ENCODE measurements at places on chromosomes 7 and 10.

DNA sequence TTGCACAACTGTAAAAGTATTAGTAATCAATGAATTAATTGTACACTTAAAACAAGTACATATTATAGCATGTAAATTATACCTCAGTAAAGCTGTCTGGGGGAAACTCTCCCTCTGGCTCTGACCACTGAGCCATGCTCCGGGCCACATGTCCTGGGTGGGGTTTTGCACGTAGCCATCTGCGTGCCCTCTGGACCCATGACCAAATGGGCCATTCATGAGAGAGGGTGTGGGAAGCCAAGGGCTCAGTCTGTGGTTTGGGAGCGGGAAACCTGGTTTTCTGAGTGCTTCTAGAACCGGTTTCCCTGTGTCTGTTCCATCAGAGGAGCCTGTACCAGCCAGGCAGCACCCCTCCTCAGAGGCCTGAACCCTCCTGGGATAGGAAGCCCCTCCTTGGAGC is 143.2 kb downstream of the SH3PXD2A start:
- DNase-seq, result no peak

DNA sequence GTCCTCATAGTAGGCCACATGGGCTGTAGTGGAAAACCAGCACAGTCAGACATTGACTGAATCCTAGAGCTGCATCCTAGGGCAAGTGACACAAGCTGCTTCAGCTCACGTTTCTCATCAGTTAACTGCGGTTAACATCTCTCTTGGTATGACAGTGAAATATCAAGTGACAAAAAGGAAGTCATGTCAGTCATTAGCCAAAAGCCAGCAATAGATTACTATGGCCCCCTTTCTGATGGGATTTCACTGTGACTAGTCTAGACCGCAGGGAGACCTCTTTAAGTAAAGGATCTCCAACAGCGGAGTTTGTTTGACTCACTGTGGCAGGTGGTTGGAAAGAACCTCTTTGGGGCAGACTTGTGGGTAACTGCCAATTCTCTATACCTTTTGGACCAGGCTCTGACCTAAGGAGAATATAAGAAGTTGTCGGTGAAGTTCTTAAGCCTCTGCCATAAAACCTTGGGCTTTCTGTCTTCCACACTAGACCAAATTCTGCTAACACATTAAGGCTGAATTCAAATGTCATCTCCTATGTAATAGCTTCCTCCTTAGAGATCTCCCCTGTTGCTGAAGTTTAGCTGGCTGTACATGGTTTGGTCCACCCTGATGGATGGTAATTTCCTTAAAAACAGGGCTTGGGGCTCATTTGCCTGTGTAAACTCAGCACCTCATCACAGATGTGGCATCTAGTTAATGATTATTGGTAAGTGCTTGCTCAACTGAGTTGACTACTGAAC is 115.3 kb downstream of the SGMS1 start:
- DNase-seq, result no peak

DNA sequence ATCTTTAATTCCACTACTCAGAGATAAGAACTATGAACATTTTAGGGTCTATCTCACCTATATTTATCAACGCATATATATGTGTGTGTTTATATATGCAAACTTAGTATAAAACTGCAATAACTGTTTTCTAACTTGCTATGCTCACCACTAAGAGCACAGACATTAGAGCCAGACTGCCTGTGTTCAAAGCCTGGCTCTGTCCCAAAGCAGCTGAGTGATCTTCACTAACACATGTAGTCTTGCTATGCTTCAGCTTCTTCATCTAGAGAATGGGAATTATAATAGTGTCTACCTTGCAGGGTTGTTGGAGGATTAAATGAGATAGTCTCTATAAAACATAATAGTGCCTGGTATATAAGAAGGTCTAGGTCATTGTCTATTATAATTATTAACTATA is 165.5 kb downstream of the MAGI2 start:
- DNase-seq, result no peak

DNA sequence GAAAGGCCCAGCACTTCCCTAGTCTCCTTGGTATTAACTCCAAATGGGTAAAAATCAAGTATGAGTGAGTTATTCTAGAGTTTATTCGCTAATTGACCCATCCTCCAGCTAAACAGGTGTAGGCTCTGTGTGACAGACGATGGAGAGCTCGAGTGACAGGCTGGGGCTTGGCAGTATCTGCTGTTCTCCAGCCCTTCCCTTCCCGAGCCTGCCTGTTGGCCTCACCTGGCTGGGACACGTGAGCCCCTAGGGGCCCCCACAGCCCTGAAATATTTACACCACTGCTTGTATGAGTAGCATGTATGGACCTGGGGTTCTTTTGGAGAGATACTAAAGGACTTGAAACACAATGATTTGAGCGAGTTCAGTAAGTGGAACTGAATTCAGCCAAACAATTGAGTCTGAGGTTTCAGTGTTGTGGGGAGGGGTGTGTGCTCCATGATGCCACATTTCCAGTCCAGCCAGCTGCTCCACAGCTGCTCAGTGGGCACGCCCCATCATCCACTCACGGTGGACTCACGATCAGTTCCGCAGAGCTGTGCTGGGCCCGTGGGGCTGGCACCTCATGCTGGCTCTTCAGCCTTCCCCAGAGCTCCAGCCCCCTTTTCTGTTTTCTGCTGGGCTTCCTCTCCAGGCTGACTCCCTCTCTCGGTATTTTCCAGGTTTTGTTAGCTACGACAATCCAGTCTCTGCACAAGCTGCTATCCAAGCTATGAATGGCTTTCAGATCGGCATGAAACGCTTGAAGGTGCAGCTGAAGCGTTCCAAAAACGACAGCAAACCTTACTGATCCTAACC is 283.0 kb downstream of the USP6NL start:
- peak; percentile 66 for DNase-seq

GRCh38 chr10:30736685-30737232 is 107.2 kb upstream of the LYZL2 start:
- no peak for DNase-seq

DNA sequence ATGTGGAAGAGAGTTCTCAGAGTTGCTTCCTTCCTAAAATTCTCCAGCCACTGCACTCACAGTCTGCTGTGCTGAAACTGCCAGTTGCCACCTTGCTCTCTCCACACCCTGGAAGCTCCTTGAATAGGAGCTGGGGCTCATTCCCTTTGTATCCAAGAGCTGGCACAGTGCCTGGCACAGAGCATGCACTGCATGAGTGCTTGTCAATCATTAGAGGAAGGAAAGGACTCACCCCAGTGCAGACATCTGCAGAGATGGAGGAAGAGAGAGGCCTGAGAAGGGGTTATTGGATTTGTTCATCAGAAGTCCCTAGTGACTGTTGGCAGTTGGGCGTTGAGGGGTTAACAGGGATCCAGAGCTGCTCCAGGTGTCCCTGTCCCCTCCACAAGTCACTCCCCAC is 41.7 kb upstream of the DUSP5 start:
- DNase-seq, result peak; percentile 51

GRCh38 chr10:49332768-49333167 is 33.8 kb downstream of the C10orf71 start:
- no peak for DNase-seq
